Cardiac septum (tissue), 1 donor: ENCODE measurements at places on chromosomes 16 and 17. TPM values are rescaled to one million over a fixed set of nuclear protein-coding genes. Genes with fewer than 3 reads are reported as not detected.

- DNase-seq: no peak
These were observed 1.4 kb downstream of the OSBPL7 start for GRCh38 chr17:47820033-47820789.

DNA sequence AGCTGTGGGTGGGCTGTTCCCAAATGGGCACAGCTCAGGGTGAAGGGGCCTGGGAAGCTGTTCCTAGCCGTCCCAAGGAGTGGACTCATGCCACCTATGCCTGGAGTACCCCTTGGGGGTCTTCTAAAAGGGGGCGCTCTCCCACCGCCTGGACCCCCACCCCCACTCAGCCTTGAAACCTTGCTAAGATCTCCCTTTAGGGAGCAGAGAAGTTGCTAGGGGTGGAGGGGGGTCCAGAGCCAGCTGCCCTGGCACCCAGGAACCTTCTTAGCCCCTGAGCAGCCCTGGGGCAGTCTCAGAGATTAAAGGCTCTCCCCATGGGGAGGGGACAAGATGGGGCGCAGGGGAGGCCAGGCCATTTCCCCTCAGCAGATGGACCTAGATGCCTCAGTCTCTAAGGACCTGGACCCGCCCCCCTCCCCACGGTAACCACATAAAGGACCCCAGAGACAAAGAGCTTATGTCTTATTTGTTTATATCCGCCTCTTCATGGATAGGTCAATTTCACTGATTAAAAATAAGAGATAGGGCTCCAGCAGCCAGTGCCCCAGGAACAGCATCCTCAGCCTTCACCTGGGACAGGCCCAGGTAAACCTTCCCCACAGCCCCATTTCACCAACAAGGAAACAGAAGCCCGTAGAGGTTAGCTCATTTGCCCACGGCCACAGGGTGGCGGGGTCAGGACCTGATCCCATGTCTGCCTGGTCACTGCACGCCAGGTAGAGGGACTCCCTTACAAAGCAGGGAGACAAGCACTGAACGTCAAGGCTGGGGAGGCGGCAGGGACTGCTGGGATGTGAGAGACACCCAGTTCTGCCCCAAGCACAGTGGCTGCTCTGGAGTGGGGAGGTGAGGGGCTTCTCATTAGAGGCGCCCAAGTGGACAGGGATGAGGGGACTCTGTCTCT is 3.4 kb downstream of the MTSS2 start:
- DNase-seq: no peak

Gene ESRP2
- total RNA-seq: not detected

DNA sequence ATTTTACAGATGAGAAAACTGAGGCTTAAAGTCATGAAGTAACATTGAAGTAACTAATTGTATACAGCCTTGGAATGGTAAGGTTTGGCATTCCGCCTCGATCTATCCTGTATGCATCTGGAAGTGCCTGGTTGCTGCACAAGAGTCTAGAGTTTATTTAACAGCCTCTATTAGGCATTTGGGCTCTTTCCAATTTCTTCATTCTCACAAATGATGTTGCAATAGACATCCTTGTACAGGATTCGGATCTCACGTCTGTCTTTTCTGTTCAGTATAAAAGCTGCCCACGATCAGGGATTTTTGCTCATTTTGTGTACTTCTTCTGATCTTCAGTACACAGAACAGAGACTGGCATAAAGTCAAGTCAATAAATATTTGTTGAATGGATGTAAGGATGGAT is 100.5 kb downstream of the AIPL1 start:
- no peak for DNase-seq

Gene KRTAP4-3
- not detected for total RNA-seq

Gene TVP23A
- 0.13 TPM for total RNA-seq

GRCh38 chr16:81293909-81294802 is 20.6 kb upstream of the GAN start:
- no peak for DNase-seq

DNA sequence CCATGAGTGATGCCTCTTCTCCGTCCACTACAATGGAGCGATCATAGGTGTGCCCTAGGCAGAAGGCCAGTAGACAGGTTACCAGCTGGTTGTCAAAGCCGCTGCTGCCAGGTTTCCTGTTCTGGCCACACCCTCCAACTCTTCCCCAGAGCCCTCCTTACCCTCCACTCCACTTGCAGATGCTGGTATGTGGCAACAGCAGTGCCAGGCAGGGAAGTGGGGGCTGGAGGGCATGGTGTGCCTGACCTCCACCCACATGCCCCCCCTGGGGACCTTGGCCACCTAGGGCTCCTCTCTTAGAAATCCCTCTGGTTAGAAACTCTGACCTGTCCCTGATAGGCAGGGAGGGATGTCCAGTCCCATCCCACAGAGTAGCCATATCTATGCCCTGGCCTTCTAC is 1.5 kb downstream of the RRAD start:
- no peak for DNase-seq

Gene PYDC1
- not detected for total RNA-seq

Gene HSPB9
- not detected for total RNA-seq

- DNase-seq: no peak
These were observed 952.6 kb upstream of the SOX9 start for GRCh38 chr17:71168053-71168741.

GRCh38 chr16:70793851-70794502 is 7.0 kb downstream of the VAC14 start:
- no peak for DNase-seq

Gene FSCN2
- 1.1 TPM for total RNA-seq

GRCh38 chr16:4828567-4829321 is 18.3 kb downstream of the GLYR1 start:
- DNase-seq: no peak

DNA sequence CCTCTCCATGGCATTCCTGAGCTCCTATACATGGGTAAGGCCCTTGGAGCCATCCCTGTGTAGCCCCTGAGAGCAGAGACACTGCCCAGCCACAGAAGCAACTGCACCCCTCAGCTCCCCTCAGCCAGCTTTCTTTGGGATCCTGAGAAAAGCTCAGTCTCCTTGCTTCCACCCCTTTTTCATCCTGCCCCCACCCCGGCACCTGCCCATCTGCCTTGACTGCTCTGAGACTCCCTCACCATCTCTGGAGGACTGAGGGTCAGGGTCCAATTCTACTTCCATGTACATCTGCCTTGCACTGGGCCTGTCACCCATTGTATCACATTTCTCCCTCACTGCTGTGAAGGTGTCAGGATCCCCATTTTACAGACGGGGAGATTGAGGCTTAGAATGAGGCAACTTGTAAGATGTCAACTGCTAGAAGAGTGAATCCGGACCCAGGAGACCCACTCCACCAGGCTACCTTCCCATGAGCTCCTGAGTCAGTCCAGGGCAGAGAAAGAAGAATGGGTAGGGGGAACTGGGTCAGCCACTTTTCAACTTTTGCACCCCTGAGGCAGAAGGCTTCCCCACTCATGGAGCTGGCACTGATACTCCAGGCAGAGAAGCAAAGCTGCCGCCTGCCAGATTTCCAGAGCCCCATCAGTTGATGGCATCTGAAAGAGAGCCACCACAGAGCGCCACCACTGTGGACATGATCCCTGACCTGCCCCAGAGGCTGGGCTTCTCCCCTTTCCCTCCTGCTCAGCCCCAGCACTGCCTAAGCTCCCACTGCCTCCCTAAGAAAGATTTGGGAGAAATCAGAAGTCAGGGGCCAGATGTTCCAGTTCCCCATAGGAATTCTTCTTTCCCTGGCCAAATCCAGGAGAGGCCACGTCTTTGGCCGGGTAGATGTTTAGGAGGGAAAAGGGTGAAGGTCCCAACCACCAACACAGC is 135.4 kb downstream of the TMEM132E start:
- no peak for DNase-seq

Gene CFAP52
- not detected for total RNA-seq

GRCh38 chr17:5133311-5133710 is 17.5 kb downstream of the USP6 start:
- no peak for DNase-seq

DNA sequence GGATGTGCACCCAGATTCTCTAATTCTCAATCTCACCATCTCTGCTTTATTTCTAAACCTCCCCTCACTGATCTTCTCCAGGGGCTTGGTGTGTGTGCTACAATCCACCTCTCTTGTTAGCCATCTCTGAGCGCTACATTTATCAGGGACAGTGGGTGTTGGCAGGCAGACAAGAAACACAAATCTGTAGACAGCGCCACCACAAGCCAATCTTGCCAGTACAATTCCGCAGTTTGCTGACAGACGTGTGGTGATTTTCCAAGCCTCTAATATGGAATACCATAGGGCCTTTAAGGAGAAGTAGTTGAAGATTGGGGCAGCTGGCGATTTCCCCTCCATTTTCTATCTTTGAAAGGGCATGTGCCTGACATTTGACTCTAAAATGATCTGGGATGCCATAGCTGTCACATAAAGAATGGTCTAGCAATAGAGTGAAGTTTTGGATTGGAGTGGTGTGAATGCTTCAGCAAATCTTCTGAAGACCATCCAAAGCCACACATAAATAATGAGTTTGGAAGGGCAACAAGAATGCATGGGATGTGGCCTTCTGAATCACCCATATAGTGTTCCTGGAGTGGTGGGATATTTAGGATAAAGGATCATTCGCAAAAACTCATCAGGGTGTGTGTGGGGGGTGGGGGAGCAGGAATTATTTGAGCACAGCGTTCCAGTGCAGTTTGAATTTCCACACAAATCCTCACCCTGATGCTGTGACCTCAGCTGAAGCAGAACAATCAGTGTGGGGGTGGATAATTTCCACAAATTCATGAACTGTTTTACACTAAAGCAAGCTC is 12.0 kb upstream of the ANKFN1 start:
- no peak for DNase-seq

GRCh38 chr17:72358465-72358864 is 237.6 kb downstream of the SOX9 start:
- DNase-seq: no peak

GRCh38 chr17:68732301-68732749 is 131.2 kb upstream of the FAM20A start:
- DNase-seq: no peak

Gene PLK1
- 0.54 TPM for total RNA-seq

DNA sequence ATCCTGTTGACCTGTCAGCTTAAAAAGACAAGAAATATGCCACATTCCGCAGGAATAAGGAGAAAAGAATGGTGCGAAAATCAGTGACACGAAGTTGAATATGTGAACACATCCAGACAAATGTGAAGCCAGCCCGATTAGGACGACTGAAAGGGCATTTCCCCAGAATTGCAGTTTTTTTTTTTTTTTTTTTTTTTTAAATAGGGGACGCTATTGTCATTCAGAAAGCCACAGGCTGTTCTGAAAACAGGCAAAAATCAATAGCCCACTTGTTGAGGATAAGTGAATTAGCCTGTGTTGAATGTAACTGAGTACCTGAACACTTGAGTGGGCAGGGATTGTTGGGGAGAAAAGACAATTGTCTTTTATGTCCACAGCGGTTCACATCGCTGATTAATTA is 507.1 kb downstream of the WWOX start:
- DNase-seq: no peak

DNA sequence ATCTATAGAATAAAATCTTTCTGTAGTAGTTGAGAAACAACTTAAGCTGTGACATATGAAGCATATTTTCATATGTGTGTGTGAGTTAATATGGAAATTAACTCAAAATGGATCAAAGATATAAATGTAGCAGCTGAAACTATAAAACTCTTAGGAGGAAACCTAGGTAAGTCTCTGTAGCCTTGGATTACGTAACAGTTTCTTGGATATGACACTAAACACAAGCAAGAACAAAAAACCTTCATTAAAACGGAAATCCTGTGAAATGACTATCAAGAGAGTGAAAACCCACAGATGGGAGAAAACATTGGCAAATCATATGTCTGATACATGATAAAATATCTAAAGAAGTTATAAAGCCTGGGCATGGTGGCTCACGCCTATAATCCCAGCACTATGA is 104.4 kb downstream of the VPS53 start:
- DNase-seq: no peak

Gene PRSS27
- 0.40 TPM for total RNA-seq

GRCh38 chr17:40617678-40618240 is 29.9 kb downstream of the SMARCE1 start:
- no peak for DNase-seq

Gene GUCY2D
- total RNA-seq: not detected

DNA sequence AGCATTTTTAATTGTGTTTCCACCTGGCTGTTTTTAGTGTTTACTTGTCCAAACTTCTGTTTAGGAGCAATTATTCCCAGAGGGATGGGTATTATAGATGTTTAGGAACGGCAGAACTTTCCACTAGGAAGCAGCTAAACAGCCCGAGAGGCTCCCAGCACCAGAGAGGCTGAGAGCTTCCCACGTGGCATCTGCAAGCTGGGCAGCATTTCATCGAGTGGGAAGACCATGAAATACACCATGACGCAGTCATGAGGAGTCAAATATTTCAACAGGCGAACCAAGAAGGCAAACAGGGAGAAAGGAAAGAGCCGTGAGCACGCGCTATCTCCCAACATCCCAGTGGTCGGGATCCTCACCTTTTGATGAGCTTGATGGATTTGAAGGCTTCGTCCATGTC is 24.1 kb downstream of the TMEM204 start:
- DNase-seq: no peak

Gene STX1B
- 1.6 TPM for total RNA-seq

Gene GDPD3
- total RNA-seq: 3.0 TPM

DNA sequence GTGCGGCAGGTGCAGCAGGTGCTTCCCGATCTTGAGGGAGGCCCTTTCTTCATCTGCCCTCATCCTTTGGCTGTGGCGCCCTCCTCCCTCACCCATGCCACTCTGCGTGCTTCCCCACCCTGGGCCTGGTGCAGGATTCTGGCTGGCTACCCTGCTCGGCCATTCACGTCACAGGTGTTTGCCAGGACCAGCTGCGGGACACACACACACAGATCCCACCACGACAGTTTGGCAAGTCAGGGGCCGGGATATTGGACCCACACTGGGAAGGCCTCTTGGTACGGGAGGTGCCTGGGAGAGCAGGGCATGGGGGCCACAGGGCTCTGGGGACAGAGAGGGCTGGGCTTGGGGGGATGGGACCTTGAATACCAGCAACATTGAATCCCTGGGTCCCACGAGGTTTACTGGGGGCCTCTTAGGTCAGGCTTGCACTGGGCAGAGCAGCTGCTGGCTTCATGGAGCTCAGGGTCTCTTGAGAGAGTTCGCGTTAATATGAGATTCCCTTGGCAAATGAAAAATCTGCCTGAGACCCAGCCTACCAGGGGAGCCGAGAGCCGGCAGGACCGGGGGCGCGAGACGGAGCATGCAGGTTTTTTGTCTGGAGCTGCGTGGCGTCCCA is 15.1 kb downstream of the ADCY7 start:
- no peak for DNase-seq
